ENCODE measurements at places on chromosomes 12 and 14.
A peak's percentile ranks its signal among the peaks of the same experiment; 100 is the strongest.

GRCh38 chr12:70466753-70467152 is 100.7 kb downstream of the KCNMB4 start:
- no peak for DNase-seq

DNA sequence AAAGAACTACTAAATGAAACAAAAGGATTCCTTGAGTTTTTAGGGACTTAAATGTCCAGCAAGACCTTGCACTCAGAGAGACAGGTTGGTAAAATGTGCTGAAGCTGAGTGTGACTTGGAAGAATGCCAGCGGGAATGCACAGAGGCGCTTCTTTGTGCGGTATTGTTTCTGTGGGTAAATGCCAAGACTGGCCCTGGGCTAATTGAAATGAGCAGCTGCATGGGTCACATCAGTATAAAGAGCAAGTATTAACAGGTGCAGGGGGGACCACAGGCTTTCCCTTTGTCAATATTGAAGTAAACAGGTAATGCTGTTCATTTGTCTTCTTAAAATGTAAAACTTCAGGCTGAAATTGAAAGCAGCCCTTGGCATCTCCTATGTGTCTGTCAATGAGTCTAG is 74.3 kb downstream of the LMO3 start:
- DNase-seq, result no peak

- DNase-seq, result no peak
These were observed 722 bp downstream of the TMED8 start for GRCh38 chr14:77375973-77376770.

- no peak for DNase-seq
These were observed 18.6 kb downstream of the AICDA start for GRCh38 chr12:8594072-8594471.

DNA sequence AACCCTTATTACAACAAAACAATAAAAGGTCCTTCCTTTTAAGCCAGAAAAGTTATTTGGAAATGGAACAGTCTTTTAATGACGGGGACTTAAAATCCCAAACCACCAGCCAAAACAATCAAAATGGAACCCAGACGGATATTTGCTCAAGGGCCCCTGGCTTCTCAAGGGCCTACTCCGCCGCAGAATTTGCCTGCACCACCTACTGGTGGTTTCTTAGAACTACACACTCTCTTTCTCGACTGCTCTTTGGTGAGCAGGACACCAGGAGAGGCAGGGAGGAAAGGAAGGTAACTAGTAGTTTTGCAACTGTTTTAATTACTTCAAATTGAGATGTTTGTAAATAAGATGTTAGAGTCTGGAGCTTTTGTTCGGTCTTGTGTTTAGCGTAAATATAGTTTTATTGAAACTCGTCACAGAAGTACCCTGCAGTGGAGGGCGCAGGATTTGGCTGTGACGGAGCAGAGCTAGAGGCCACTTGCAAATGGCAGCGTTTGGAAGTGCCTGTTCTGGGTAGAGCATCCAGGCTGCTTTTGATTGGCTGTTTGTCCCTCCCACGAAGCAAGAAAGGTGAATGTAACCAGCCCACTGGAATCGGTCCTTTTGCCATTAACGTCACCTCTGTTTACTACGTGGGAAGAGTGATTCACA is 238.5 kb downstream of the CACNA1C start:
- peak; percentile 42 for DNase-seq

DNA sequence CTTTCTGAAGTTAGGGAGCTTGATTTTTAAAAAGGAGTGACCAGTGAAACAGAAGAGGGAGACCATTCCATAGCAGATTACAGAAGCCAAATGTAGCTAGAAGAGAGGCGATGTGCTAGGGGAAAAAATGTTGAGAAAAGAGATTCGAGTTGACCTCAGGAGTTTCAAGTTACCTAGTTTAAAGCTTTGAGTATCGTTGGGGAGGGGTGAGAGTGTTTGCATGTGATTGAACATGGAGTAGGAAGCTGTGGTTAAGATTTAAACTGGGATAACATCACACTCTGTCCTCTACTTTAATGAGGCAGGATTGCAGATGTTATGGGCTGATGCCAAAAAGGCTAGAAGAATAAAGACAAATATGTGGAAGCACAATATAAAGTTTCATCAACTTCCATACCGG is 3.7 kb downstream of the LETMD1 start:
- no peak for DNase-seq

DNA sequence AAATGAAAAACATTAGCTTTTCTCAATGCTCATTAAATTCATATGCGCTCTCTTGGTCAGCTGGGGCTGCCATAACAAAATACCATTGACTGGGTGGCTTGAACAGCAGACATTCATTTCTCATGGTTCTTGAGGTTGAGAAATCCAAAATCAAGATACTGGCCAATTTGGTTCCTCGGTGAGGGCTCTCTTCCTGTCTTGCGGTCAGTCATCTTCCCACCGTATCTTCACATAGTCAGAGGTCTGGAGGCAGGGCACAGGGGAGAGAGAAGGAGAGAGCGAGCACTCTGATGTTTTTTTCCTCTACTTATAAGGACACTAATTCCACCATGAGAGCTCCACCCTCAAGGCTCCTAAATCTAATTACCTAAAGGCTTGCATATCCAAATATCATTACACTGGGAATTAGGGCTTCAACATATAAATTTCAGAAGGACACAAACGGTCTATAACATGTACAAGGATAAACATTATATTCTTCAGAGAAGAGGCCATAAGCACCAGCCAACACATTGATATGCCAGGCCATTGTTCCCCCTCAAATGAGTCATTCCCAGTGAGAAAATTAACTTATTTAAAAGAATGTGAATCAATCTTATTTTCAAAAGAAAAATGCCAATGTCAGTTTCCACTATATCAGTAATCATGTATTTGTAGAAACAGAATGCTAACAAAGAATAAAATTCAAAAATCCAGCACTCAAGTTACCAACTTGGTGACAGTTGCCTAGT is 152.2 kb downstream of the BTG1 start:
- DNase-seq, result no peak

DNA sequence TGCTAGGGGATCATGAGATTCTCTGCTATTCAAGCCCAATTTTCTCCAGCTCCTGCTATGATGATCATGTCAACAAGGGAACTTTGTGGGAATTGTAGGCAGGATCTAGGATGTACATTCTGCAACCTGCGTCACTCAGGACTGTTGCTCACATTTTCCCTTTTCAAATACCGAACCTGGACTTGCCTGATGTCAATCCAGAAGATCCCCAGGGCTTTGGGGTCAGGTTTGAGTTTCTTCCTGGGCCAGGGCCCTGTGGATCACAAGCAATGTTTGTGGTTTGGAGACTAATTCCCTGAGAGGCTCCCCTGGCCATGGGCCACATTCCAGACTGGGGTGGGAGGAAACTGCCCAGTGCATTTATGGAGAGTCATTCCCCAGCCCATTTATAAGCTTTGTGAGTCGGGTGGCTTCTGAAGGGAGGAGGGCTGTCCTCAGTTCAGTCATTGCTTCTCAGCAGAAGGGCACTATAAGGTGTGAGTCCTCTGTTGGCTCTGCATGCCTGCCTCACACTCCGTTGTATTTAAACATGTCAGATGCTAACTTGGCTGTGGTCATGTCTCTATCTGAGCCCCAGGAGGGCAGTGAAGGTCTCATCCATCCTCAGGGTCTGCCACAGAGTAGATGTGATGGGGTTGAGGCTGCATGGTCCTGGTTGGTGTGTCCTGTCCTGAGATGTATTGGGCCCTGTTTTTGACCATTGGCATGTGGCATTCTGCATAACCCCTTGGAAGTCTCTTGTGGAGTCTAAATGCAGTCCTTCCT is 6.5 kb downstream of the KRT86 start:
- DNase-seq, result no peak

DNA sequence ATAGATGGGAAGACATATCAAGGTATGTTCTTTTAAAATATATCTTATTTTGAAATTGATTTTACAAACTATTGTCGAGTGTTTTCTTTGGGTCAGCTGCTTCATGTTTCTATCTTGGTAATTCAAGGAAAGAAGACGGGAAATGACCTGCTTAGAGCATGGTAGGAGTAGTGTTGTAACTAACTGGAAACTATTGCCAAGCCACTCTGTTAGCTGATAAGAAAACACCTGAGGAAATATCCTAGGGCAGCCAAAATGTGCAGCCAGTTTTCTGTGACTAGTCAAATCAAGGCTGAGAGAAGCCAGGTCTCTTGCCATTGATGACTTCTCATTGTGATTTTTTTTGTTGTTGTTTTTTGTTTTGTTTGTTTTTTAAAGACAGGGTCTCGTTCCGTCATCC is 30.2 kb downstream of the METAP2 start:
- no peak for DNase-seq

- DNase-seq, result no peak
These were observed 67.7 kb downstream of the RBM19 start for GRCh38 chr12:113898466-113898865.

DNA sequence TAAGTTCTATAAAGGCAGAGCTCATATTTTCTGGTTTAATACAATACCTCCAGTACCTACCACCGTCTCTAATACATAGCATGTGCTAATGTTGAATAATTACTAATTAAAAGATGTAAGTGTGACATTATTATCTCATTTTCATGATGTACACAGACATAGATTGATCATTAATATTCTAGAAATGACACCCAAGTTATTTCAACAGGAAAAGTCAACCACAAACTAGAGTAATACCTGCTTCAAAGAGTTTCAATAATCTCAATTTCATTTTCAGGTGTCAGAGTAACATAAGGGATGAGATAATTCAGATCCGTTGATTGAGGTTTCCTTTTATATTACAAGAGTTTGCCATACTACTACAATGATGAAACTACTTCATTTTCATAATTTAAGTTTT is 388.9 kb downstream of the SOX5 start:
- no peak for DNase-seq
